HCT116 (cell line): ENCODE measurements at places on chromosomes 4 and X.

GRCh38 chr4:141647966-141648365, 11.6 kb downstream of the IL15 start:
- DNase-seq, result no peak

GRCh38 chr4:177519481-177520260, 77.4 kb upstream of the AGA start:
- no peak for DNase-seq

DNA sequence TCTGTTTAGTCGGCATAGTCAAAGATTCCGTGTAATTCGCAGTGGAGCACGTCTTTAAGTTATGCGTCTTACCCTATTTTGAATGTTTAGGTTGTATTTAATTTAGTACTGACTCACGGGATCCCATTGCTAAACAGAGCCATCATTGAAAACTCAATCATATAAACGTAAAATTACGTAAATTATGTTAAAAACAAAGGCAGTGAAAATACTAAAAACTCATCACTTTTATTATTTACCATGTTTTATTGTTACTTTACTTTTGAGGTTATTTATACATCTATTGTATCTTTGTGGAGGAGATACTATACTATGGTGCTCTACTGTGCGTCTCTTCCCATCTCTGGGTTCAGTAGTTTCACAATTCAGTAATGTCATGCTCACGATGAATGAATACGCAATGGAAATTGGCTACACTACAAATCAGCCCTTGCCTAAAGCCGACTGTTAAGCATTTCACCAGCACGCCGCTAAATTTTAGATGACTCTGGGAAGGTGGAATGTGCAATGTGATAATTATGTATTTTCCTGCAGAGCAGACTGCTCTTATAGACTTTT, 944 bp downstream of the FUNDC2 start:
- peak; percentile 23 for DNase-seq

DNA sequence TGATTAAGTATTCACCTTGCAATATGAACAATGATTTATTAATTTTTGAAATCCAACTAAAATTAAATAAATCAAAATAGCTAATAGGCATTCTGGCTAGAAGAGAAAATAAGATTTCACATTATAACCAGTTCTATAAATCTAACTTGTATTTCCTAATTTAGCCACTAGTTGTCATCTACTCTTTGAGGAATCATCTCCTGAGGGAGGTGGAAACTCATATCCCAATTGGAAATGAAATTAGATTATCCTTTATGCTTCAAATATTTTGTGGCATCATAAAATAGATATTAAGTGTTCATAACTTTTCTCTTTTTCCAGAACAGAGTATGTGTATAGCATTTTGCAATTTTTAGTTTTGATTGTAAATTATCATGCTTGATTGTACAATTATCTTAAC, 558.5 kb upstream of the DIAPH2 start:
- DNase-seq, result no peak
